AG04450 (cell line): ENCODE measurements at places on chromosomes 12 and 14.

DNA sequence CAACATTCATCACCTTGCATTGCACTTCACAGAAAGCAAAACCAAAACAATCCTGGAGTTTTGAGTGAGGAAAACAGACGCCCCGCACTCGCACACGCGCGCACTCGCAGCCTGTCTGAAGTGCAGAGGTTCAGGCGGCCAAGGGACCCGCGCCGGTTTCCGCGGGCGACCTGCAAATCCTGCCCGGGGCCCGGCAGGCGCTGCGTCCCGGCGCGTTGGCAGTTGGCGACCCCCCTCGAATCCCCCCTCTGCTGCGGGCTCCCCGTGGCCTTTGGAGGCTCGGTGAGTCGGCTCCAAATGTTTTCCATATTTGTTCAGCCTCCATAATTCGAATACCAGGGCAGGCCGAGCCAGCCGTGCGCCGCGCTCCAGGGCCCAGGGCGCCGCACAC, at the start of gene SSPN:
Gene SSPN, plus strand, starts transcription at position 324 of the 391 bp plus-strand sequence. CDS start 100 bp downstream, outside the sequence.
- DNase-seq: no peak

DNA sequence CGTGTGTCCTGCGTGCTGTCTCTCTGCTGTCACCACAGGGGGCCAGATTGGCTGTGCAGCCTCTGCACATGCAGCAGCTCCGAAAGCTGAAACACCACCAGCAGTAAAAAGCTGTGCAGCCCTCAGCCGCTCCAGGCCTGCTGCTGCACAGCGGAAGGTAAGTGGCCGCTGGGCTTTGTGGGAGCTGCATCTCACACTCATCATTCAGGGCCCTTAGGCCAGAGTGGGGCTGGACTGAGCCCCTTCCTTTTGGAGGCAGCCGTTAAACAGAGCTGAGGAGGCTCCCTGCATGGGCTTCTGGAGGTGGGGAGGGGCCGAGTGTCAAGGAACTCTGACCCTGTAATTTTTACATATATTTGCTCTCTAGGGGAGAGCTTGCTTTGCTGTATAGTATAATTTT, 17.1 kb downstream of the DDX51 start:
- DNase-seq: no peak

- DNase-seq: no peak
Measured at GRCh38 chr14:25308244-25308643, 258.3 kb upstream of the STXBP6 start.

DNA sequence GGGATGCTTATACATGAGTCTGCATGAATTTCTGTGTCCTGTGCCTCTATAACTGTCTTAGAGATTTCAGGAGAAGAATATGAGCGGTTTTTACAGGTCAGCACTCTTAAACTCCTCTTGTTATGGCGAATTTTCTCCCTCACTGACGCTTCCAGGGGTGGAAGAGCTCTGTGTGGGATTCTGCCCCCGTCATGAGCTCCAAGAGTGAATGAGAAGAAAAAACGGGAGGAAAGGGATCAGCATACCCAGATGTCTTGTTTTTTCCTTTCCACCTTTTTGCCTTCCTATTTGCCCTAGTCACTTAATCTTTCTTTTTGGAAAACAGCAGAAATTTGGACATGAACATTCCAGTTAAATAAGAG, 651 bp downstream of the PFKM start:
- DNase-seq: no peak

- DNase-seq: peak; percentile 3
Measured at GRCh38 chr12:48489012-48489411, 6.7 kb downstream of the C12orf54 start.

GRCh38 chr12:55612646-55613045, 24.0 kb upstream of the OR10P1 start:
- DNase-seq: no peak

GRCh38 chr14:35403114-35403602, 1.4 kb downstream of the NFKBIA start:
- DNase-seq: no peak

GRCh38 chr14:75446447-75446846, 18.6 kb downstream of the JDP2 start:
- no peak for DNase-seq

DNA sequence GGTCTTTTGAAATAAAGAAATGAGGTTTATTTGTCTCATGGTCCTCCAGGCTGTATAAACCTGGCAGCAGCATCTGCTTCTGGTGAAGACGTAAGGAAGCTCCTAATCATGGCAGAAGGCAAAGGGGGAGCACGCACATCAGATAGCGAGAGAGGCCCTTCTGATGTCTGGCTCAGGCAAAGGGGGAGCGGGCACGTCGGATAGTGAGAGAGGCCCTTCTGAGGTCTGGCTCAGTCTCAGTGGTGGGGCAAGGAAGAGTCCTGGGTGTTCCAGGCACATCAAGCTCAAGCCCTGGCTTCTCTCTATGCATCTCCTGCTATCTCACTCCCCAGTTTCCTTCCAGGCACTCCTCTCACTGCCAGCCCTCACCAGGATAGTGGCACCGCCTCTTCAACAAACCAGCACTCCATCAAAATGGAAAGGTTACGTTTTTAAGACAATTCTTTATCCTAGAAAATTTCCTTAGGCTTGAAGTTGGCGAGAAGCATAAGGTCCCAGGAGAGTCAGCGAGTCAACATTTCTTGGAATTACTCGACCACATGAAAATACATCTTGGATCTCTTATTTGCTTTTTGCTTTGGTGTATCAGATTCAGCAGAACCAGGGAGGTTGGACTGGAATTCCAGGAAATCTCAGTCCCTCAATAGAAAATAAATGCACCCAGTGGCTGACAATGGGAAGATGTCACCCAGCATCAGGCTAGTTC, 189.6 kb upstream of the TMEM132C start:
- DNase-seq: no peak

- no peak for DNase-seq
Measured at GRCh38 chr12:25546318-25546717, 6.8 kb downstream of the LMNTD1 start.

DNA sequence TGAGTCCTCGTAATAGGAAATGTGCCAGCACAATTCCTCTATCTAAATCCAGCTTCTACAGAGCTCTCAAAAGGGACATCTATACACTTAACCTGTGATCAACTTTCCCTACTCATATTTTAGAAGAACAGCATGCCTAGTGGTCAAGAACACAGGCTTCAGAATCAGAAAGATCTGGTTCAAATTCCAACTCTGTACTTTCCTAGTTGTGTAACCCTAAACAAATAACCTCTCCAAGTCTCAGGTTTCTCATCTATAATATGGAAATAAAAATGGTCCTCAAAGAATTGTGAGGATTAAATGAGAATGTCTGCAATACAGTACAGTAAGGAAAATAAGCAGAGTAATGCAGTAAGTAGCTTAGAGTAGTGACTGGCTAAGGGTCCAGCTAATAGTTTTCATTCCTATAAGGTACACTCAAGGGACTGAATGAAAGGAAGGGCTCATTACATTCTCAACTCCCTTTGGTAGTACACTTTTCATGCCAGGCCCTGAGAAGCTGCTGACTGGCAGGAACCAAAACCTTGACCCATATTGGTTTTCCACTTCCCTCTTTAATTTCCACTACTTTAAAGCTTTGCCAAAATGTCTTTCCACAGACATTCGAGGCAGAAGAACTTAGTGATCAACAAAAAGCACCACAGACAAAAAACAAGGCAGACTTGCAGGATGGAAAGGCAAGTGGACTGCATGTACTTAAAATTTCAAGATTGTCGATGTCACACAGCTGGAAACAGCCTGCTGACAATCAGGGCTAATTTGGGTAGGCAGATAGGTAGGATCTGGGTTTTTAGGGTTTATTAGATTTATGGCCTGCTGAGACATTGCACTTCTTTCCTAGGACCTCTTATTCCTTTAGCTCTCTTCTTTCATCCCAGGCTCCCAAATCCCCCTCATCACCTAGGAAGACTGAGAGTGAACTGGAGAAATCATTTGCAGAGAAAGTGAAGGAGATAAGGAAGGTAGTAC, 4.3 kb downstream of the CCDC196 start:
- DNase-seq: no peak

- DNase-seq: no peak
Measured at GRCh38 chr14:69612014-69612782, 802 bp downstream of the SUSD6 start.

DNA sequence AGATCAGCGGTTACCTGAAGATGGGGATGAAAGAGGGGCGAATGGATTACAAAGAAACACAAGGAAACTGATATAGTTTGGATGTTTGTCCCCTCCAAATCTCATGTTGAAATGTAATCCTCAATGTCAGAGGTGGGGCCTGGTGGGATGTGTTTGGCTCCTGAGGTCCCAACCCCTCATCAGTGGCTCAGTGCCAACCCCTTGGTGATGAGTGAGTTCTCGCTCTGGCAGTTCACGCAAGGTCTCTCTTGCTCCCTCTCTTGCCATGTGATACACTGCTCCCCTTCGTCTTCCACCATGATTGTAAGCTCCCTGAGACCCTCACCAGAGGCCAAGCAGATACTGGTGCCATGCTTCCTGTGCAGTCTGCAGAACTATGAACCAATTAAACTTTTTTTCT, 28.0 kb downstream of the ITGA7 start:
- no peak for DNase-seq

DNA sequence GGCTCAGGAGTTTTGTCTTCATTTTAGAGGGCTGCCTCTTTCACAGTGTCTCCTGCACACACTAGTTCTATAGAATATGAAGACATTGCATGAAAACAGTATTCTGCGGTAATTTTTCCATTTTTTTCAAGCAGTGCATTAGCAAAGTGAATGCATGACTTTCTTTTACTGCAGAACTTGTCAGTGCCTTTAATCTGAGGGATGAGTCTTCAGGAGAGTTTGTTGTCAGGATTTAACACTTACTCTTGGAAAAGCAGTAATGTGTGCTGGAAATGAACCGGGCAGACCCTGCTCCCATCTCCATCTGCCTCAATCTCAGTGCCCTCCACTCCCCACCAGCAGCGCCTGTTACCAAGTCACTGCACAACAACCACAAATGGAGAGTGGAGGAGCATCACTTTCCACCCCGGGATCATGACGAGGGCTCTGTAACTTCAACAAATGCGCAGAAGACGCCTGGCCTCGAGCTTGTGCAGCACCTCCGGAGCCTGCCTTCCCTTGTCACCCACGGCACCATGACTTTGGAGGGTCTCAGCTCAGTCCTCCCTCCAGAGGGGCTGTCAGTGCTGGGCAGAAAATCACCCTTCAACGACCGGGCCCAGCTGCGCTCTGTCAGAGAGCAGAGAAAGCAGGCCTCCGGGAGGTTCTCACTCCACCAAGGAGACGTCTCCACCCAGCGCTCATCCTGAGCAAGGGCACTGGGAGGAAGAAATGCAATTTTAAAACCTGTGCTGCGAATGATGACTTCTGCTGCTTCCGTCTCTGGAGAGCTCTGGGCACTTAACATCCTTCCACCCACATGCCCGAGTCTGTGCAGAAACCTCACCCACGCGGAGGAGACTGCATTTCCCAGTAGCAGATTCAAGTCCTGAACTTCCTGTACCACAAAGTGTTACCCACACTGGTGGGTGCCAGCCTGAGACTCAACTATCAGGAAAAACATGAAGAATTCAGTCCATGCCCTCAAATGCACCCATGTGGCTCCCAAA, 255.7 kb downstream of the ADGRD1 start:
- DNase-seq: no peak

GRCh38 chr14:54901380-54902142, 1.1 kb downstream of the GCH1 start:
- DNase-seq: no peak

DNA sequence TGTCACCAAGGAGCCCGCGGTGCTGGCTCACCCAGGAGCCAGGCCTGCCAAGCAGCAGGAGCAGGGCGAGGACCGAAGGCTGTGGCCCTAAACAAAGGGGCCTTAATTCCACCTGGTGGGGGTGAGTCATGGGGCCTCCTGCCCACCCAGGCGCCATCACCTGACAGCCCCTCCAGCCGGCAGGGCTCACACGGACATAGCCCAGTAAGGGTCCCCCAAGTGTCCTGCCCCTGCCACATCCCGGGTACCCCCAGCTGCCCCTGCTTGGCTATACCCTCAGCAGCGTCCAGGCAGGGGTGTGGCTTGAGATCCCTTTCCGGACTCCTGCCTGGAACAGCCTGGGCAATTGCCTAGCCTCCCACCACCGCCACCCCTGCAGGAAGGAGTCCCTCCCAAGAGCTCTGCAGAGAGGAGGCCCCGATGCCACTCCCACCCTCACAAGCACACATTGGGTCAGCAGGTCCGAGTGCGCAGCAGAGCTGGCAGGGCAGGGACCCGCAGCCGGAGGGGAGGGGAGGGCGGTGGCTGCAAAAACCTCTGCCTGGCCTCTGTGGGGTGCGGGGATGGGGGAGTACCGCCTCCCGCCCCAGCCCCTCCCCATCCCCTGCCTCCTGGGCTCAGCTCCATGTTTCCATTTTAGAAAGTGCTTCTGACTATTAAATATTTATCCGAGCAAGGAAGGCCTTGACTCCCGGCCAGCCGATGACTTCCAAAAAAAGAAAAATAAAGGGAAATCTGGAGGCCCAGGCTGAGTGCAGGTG, 4.6 kb downstream of the AHNAK2 start:
- DNase-seq: peak; percentile 15

DNA sequence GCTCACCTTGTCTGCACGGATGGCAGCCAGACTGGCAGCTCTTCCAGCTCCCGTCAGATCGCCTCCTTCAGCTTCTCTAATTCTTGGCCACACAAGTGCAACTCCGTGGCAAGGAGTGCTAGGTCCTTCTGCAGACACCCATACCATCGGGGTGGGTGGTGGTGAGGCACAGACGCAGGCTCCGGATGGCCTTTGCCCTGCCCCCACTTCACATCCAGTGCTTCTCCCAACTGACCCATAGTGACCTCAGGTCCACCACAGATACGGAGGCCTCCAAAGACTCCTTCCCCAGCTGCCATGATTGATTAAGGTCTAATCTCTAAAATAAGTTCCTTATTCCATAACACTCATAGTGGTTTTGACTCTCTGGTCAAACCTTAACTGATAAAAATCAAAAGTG, 19.9 kb upstream of the CD27 start:
- DNase-seq: no peak

- no peak for DNase-seq
Measured at GRCh38 chr14:58822856-58823255, 185.1 kb downstream of the DACT1 start.

DNA sequence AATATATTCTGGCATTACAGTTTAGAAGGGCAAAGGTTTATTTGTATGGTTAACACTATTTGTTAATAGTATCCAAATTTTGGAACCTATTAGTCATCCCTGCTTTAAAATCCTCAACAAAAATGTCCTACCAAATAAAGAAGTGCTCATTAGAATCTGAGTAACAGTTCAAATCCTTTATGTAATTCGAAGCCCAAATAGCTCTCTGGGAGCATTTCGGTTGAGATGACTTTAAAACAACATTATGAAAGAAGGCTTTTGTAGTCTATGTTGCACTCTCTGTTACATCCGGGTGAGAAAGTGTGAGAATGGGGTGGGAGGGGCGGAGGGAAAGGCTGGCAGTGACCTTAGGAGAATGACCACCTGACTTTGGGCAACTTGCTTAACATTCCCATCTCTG, 59.7 kb downstream of the SLC38A1 start:
- DNase-seq: no peak

GRCh38 chr14:80134321-80134720, 77.0 kb downstream of the DIO2 start:
- no peak for DNase-seq

DNA sequence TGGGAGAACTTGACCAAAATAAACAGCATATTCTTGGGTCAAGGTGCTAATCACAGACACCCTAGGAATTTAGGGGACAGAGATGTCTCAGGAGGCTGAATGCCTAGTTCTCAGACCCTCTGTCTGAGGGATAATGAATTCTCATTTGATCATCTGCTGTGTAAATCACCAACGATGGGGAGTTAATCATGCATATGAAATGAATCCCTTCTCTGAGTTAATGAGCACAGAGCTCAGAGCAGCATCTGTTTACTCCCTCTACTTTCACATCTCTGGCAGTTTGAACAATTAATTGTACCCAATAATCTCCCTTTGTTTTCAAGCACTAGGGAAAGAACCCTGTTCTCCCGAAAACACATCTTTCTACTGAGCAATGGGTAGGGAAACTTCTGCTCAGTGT, 129.4 kb upstream of the SRRM4 start:
- DNase-seq: no peak

- no peak for DNase-seq
Measured at GRCh38 chr12:47122602-47123001, 42.8 kb upstream of the AMIGO2 start.
